H54 (cell line): ENCODE measurements at places on chromosomes 16 and 17.

DNA sequence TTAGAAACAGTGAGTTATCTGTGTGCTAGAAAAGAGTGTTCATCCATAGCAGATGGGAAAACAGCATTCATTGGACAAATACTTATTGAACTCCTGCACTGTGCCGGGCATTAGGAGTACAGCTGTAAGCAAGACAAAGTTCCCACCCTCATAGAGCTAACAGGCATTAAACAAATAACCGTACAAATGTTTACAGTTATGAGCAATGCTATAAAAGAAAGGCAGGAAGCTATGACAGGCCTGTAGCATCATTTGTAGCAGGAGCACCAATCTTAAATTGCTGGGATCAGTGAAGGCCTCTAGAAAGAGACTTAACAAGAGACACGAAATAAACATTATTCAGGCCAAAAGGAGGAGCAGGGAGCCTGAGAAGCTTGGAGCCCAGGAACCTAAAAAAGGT, 15.6 kb downstream of the SDR42E1 start:
- no peak for DNase-seq

DNA sequence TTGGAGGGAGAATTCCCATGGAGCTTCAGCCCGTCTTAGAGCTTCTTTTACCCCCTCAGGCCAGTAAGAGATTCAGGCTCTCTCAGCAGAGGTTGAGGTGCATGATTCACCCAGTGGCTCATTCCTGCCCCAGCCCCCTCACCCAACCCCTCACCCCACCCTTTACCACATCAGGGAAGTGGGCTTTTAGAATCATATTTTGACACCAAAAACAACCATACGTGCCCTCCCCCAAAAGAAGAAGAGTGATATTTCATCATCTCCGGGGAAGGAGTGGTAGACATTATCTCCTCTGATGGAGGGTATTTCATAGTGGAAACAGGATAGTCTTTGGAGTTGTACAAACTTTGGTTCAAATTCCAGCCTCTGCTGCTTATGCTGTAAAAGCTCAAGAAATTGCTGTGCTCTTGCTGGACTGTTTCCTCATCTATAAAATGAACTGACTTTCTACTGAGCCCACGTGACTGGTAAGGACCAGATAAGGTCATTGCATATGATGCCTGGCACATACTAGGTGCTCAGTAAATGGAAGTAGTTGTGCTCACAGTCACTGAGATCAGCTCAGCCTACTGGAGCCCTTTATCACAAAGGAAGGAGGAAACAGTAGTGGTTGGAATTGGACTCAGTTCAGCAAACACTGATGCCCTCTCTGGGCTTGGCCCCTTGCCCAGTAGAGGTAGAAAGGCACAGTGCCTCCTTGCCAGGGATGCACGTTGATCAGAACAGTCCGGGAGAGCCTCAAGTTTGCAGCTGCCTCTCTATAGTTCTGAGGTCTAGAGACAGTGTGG, 18.3 kb upstream of the CCL5 start:
- no peak for DNase-seq

DNA sequence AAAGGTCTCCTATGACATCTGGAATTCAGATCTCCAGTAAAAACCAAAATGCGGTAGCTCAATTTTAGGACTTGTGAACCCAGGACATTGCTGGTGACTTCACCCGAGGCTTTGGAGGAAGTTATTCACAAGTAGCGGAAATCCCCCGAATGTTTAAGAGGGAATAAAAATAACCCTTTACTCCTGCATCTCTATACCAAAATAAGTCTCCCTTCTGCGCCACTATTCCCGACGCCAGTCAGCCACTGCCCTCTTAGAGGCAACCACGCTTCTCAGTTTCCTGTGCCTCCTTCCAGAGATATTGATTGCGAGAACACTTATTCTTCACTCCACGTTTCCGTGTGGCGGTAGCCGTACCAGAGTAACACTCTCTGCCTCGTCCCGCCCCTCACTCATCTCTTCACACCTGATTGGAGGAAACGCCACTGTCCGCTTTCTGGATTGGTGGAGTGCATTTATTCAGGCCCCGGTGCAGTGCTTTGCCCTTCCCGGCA, 27.4 kb downstream of the EMP2 start:
- DNase-seq: no peak

DNA sequence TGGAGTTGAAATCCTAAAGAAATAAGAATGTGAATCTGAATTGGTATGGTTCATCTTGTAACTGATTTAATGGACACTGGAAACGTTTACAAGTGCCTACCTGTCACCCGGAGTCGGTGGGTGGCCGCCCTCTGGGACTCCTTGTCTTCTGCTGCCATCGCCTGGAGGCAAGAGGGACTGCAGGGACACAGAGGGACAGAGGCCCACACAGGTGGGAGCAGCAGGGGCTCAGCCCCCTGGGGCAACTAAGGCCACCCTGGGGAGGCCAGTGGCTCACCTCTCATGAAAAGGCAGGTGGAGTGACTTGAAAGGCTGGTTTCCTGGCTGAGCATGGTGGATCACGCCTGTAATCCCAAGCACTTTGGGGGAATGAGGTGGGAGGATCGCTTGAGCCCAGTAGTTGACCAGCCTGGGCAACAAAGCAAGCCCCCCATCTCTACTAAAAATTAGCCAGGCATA, 23.2 kb downstream of the TMEM92 start:
- peak; percentile 86 for DNase-seq

DNA sequence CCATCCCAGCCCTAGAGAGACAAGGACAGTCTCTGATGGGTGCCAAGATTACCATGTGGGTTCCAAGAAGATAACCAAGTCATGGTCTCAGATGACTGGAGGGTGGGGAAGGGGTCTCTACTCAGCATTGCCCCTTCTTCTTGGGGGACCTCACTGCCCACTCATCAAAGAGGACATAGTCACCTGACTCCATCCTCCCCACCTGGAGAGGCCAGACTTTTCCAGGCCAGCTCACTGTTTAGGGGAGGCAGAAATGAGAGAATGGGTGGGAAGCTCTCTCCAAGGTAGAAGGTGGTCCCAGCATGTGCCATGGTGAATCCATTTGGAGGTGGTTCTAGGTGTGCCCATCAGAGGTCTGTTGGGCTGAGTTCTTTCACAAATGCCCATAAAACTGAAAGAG, 20.7 kb upstream of the IL21R start:
- DNase-seq: no peak

DNA sequence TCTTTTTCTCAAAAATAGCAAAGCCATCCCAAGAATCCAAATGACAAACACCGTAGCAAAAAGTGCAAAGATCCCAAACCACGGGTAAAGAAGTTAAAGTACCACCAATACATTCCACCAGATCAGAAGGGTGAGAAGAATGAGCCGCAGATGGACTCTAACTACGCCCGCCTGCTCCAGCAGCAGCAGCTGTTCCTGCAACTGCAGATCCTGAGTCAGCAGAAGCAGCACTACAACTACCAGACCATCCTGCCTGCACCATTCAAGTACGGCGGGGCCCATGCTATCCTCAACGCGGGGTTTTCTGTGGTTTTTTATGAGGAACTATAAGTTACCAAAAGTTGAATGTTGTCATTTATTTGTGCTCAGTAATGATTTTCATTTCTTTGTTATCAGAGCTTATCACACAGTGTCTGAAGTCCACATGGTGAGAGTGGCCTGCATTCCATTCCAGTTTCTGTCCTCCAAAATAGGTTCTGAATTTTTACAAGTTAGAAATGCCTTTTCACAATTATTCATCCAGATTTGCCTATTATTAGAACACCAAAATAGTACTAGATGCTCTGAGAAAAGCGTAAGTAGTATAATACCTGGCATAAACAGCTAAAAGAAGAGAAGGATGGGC, 169.2 kb downstream of the MRTFB start:
- DNase-seq: no peak

- peak; percentile 57 for DNase-seq
Observed at GRCh38 chr17:74288785-74289184, 14.8 kb downstream of the DNAI2 start.

DNA sequence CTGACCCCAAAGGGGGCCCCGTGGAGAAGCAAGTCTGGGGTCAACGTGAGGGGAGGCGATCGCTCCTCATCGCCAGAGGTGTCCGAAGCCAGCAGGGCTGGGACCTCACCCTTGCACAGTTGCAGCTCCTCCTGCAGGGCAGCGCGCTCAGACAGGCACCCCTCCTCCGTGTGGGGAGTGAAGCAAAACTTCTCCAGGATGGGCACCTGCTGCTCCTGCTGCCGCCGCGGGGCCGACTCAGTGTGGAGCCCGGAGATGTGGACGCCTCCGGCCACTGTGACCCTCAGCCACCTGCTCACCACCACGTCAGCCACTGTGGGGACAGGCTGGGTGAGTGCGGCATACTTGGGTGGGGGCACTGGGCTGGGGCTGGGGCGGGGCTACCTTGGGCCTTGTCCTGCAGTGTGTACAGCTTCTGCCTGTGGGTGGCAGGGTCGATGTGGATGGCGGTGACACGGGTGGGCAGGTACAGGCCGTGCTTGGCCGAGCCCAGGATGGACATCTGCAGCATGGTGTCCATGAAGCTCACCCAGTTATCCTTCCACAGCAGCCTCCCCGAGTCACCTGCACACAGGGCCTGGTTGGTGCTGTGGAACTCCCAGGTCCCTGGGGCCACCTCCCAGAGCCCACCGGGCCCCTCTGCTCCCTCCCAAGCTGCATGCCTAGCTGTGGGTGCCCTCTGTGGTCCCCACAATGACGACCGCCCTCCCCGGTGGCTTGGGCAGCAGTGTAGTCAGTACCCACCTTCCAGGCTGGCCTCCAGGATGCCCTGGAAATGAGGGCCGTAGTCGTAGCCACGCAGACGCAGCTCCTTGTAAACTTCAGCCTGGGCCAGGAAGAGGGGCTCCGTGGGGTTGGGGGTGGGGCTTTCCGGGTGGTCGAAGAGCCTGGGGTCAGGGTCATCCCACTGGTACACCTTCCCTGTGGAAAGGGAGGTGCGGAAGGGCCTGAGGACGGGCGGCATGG, 10.8 kb downstream of the FASN start:
- no peak for DNase-seq

- peak; percentile 57 for DNase-seq
Observed at GRCh38 chr17:7478276-7479212, 887 bp downstream of the ZBTB4 start.

- DNase-seq: peak; percentile 83
Observed at GRCh38 chr16:87560428-87561199, 41.7 kb upstream of the JPH3 start.

- no peak for DNase-seq
Observed at GRCh38 chr17:33214996-33215395, 78.1 kb downstream of the ASIC2 start.

- DNase-seq: no peak
Observed at GRCh38 chr16:86184185-86184584, 285.2 kb downstream of the IRF8 start.

DNA sequence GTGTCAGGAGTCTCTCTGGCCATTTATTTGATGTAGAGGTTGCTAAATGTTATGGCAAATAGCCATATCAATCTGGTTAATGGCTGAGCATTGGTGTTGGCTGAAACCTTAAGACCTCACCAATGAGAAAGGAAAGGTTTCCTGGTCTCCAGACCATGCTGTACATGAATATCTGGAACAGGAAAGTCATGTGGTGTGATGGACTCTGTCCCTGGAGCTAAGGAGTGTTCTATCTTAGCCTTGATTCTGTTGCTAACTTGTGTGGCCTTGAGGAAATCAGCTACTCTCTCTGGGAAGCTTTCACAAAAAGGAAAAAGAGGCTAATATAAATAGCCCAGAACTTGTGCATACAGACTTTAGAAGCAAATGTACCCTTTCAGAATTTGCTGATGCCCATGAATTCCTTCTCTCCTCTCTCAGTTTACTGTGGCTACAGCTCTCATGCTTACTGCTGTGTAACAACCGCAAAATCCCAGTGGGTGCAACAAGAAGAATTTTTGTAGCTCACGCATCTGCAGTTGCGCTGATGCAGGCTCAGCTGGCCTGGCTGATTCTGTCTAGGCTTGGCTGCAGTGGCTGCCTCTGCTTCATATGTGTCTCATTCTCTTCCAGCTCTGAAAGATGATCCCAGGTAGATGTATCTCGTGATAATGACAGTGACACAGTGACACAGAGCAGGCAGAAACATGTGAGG, 287.5 kb downstream of the NPIPA8 start:
- DNase-seq: no peak

- DNase-seq: no peak
Observed at GRCh38 chr17:33334703-33335102, 41.6 kb upstream of the ASIC2 start.

- DNase-seq: no peak
Observed at GRCh38 chr17:4583206-4583605, 1.1 kb upstream of the SMTNL2 start.

GRCh38 chr16:75948441-75948840, 222.2 kb upstream of the CPHXL start:
- no peak for DNase-seq

- peak; percentile 52 for DNase-seq
Observed at GRCh38 chr17:18877104-18877645, 19.2 kb downstream of the PRPSAP2 start.

DNA sequence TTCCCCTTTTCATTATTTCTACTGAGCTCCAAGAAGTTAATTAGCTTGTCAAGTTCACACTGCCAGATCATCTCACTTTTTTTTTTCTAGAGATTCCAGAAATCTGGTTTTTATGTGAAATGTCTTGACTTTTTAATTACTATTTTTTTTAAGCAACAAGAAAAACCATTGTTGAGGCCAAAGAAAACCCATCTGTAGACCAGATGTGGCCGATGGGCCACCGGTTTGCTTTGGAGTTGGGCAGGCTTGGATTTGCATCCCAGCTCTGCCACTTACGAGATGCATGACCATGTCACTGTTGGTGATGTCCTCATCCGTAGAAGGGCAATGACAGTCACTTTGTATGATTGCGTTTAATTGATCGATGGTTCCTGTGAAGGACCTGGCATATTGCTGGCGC, 34.2 kb upstream of the MRTFB start:
- DNase-seq: no peak

DNA sequence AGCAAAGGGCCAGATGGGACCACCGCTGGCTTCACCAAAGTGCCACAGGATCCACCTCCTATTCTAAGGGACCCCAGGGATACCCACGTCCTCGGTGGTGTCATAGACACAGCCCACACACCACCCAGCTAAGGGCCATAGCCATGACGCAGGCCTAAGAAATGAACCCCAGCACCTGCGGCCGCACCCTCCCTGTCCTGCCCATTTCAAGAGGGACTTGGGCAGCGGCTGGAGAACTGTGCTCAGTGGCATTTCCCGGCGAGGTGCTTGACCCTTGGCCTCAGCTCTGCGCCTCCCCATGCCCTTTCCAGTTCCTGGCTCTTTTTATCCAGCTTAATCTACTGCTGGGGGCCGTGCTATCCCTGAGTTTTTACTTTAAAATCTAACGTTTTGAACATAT, 27.3 kb downstream of the ZNF778 start:
- DNase-seq: no peak

DNA sequence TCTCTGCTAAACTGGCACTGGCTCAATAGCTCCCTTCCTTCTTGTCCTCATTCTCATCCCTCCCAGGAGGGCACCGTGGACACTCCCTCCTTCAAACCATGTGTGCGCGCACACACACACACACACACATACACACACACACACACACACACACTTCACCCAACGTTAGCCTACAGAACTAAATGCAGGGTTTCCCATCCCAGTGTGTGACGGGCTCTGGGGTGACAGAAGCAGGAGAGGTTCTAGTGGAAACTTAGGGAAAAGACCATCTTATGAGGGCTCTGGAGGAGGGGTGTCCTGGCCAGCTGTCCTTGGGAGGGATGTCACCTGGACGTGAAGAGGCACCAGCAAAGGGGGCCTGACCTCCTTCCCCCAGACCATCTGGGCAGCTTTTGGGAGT, 19.7 kb downstream of the OSBPL7 start:
- DNase-seq: no peak

- DNase-seq: no peak
Observed at GRCh38 chr17:77677630-77678029, 280.9 kb upstream of the TNRC6C start.
